ENCODE measurements at places on chromosomes 12 and 14.

DNA sequence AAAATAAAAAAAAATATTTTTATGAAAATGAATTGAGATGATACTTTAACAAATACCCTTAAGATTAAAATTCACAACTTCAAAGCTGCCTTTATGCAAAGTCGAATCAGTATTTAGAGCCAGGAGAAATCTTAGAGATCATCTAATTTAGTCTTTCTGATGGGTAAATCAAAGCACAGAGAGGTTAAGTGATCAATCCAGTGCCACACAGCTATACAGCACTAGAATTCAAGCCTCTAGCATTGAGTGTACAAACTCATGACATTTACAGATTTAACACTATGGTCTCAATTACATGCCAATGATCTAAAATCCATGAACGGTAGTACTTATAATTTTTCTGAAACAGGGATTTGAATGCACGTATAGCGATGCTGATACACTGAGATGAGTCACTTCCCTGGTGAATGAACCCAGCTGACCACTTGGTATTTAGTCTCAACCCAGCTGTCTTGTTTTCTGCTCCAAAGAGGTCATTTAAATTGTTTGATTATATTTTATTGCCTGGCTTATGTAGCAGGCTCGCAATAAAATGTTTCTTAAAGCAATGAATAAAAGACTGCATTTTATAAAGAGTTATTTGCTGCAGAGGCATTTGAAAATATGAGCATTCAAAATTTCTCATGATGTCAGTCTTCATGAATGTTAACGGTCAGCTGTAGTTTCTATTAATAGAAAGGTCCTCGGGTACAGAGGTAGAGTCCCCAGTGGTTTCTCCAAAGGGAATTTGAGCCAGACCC, 152.4 kb upstream of the PRICKLE1 start:
- no peak for DNase-seq

GRCh38 chr14:37969511-37969979, 238.2 kb upstream of the SSTR1 start:
- no peak for DNase-seq

- DNase-seq = no peak
Observed at GRCh38 chr12:132600048-132601032, 10.0 kb downstream of the LRCOL1 start.

DNA sequence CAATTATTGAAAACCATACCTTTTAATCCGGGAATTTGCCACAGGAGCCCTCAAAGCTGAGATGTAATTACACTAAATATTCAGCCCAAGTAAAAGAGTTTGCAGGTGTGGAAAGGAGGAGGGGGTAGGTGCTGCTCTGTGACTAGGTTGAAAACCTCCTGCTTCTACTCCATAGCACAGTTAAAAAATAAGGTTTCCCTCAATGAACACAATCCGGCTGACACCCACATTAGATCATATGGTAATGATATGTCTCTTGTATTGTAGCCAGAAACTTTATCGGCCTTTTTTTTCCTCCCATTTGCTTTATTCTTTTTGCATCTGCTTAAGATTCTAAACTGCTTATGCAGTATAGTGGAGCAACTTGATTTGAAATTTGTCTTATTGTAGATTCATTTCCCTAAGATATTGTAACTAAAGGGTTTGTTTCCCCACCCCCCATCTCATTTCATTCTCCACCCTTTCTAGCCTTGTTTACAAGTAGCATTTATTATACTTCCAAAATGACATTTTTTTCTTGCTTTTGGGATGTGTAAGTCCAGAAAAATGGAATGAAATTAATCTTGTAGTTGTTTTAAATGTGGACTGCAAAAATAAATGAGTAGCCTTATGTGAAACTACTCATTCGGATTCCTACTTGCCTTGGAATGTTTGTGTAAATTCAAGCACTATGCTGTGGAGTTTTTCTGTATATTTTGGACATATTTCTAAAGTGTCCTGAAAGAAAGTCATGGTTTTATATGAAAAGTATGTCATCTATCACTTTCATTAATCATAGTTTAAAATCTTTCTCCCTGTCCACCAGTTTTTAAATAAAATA, at the start of gene DCN:
Gene DCN (minus strand): TSS at position 182 of the 820 bp plus-strand sequence. CDS start 4,265 bp downstream, outside the sequence.
- no peak for DNase-seq

DNA sequence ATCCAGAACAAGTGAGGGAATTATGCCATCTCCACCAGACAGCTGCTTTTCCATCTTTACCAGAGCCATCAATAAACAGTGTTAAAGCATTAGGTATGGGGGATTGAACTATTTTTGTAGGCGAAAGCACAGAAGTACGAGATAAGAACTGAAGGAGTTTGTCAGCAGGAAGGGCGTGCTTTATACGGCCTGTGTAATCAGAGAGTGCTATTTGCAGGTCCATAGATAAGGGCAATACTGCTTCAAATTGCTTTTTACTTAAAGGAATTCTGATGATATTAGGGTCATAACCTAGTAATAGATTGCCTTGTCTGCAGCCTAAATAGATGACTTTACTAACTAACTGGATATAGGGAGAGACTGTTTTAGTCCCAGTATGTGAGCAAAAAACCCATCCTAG, 20.3 kb upstream of the CLEC4E start:
- no peak for DNase-seq

Measured in stimulated activated CD8-positive, alpha-beta memory T cell treated with anti-CD3 and anti-CD28 coated beads, Interleukin-15, amount 100 ng/mL, for 48 hours (primary cell).